ENCODE measurements at places on chromosomes 2 and 18. TPM values are rescaled to one million over a fixed set of nuclear protein-coding genes. Genes with fewer than 3 reads are reported as not detected.

DNA sequence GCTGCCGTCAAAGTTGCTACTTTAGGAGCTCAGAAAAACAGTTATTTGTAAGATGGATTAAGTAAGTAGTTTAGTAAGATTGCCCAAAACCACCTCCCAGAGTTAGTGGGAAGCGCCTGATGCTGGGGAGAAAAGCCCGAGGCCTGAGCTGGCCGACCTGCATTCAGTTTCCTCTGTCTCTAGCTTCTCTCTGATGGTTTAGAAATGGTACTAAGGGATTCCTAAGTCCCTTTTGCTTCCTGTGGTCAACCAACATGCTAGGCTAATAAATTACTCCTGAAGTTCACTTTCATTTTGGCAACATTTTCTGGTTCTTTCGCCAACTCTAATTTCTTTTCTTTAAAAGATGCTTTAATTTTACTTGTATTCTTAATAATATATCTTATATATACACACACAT is 60.1 kb downstream of the ASAP2 start:
- H3K4me1 ChIP-seq, result peaks cover 71% of the 10 kb centered on the region
- H3K27ac ChIP-seq, result peak overlapping the region; percentile 57
- H3K36me3 ChIP-seq, result peaks cover under 1% of the 10 kb centered on the region
- H3K4me3 ChIP-seq, result no peak overlapping the region
- no peak for DNase-seq

Gene SLC30A3
- total RNA-seq, result 0.17 TPM

DNA sequence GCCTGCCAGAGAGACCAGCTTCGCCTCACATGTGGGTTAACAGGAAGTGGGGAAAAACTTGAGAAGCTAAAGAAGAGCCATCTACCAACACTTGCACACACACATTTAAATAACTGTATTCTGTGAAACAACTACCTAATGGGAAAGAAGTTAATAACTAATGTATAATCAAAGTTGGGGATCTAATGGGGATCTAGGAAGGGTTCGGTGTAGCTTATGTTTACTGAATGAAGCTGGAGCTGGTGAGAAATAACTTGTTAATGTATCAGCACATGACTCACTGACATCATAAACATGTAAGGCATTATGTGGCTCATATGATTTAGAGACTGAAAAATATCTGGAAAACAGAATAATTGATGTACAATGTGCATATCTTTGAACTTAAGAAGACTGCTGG is 421.3 kb upstream of the NXPH2 start:
- no peak overlapping the region for H3K27ac ChIP-seq
- no peaks in the 10 kb centered on the region for H3K4me1 ChIP-seq
- DNase-seq, result no peak
- no peaks in the 10 kb centered on the region for H3K36me3 ChIP-seq
- H3K4me3 ChIP-seq, result no peak overlapping the region

Gene TUBA3E
- total RNA-seq, result not detected

Gene MLPH
- 6.1 TPM for total RNA-seq

GRCh38 chr2:114032705-114033104 is 142.8 kb downstream of the ACTR3 start:
- H3K36me3 ChIP-seq, result no peaks in the 10 kb centered on the region

DNA sequence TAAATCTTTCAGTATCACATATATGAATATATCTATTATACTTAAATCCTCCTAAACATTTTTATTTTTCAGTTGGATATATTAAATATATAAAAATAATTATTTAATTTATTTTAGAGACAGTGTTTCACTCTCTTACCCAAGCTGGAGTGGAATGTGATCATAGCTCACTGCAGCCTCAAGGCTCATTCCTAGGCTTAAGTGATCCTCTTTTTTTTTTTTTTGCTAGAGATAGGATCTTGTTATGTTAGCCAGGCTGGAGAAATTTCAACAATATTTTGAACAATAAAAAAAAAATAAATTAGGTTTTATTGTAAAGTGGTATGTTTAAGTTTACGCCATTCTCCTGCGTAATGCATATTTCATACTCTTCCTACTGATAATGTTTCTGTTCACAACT is 4.2 kb downstream of the SPAST start:
- H3K27me3 ChIP-seq, result no peaks in the 10 kb centered on the region
- H3K36me3 ChIP-seq, result peaks cover 1% of the 10 kb centered on the region
- no peak overlapping the region for H3K27ac ChIP-seq
- peaks cover 32% of the 10 kb centered on the region for H3K4me1 ChIP-seq
- DNase-seq, result no peak

- H3K27ac ChIP-seq, result no peak overlapping the region
- H3K36me3 ChIP-seq, result no peaks in the 10 kb centered on the region
- no peak for DNase-seq
- H3K4me1 ChIP-seq, result no peaks in the 10 kb centered on the region
These were observed 25.0 kb upstream of the SPAG16 start for GRCh38 chr2:213259266-213259665.

DNA sequence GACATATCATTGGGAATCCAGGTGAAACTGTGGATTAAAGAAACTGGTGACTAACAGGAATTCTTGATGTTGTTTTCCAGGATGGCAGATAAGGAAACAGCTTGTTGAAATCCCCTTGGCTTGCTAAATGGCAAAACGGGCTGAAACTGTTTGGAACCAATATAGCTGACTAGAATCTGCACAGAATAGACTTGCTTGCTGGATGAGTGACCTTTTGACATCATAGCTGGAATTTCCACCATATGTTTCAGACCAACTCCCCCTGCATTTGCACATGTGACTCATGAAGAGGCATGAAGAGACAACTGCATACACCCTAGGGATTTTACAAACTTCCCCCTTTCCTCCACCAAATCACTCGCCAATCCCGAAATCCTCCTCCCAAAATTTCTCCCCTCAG is 87.7 kb upstream of the LYPD1 start:
- peaks cover 6% of the 10 kb centered on the region for H3K4me1 ChIP-seq
- H3K27ac ChIP-seq, result peak overlapping the region; percentile 52
- H3K4me3 ChIP-seq, result no peak overlapping the region
- DNase-seq, result no peak
- no peaks in the 10 kb centered on the region for H3K36me3 ChIP-seq

GRCh38 chr2:182245963-182246362 is 180.9 kb downstream of the PDE1A start:
- DNase-seq, result no peak
- no peak overlapping the region for H3K27ac ChIP-seq
- H3K4me1 ChIP-seq, result peaks cover 9% of the 10 kb centered on the region
- H3K4me3 ChIP-seq, result no peak overlapping the region
- no peaks in the 10 kb centered on the region for H3K27me3 ChIP-seq

Gene OBSL1
- total RNA-seq, result 111 TPM
